IPS-NIHi11 (cell line): ENCODE measurements at places on chromosomes 1 and 21.

GRCh38 chr21:44011579-44012473, at the start of gene TRAPPC10:
Gene TRAPPC10, plus strand, starts transcription at chr21:44012309. Its CDS starts 185 bp downstream, at chr21:44012494.
- peak; percentile 91 for DNase-seq

DNA sequence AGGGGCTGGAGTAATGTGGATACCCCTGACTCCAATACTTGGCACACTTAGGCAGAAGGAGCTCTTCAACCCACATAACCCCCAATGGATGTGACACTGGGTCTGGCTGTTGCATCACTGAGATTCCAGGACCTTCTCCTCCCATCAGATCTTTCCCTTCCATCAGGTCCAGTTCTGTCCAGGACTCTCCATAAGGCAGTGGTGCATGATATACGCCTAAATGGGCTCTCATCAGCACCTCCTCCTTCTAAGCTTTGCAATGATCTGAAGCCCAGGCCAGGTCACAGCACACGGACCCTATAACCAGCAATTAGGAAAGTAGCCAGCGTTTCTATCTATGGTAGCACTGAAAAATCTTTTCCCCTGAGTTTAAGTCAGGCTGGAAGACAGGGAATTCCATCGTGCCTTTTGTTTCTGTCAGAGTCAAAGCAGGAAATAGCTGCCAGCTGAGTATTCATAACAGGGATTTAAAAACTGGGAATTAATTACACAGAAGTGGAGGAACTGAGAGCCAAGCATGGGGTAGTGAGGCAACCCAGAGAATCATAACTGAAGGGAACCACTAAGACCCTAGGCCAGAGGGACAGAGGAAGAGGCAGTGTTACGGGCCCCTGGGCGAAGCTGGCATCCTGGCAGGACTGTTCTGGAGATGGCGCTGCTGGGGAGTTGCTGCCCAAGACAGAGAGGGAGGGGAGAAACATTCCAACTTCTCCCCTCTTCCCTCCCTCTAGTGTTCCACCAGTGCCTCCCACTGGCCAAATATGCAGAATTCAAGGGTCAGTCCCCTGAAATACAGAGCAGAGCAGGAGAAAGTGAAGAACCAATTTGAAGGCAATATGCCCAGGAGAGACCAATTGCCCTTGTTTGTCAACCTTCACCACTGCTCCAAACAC, 37.5 kb upstream of the HOOK1 start:
- DNase-seq = no peak

DNA sequence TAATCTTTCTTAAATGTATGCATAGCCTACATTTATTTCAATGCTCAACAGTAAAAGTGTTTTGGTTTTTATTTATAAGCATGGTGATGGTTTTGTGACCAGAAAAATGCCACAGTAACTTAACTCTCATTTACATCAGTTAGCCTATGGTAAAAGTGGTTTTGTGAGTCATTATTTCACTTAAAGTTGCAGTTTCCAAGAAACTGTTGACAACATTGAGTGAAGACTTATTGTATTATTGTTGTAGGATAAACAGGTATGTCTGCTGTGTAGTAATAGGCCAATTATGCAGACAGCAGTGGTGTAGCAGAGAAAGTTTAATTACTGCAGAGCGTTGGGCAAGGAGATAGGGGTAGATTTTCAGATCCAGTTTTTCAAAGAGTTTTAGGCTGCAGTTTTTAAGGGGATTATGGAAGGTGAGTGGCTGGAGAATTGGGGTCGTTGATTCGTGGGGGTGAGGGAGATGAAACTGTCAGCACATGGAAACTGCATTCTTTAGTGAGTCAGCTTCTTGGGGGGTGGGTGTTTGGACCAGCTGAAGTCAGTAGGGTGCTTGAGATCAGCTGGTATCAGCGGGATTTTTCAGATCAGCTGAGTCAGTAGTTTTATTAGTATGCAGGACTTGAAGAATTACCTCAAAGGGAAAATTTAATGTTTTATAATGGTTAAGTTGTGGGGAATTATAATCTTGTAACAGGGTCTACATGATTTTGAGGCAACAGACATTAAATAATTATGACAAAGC, 168.7 kb upstream of the FMN2 start:
- no peak for DNase-seq

- peak; percentile 11 for DNase-seq
Measured at GRCh38 chr1:204616641-204617040, 68.9 kb downstream of the LRRN2 start.

DNA sequence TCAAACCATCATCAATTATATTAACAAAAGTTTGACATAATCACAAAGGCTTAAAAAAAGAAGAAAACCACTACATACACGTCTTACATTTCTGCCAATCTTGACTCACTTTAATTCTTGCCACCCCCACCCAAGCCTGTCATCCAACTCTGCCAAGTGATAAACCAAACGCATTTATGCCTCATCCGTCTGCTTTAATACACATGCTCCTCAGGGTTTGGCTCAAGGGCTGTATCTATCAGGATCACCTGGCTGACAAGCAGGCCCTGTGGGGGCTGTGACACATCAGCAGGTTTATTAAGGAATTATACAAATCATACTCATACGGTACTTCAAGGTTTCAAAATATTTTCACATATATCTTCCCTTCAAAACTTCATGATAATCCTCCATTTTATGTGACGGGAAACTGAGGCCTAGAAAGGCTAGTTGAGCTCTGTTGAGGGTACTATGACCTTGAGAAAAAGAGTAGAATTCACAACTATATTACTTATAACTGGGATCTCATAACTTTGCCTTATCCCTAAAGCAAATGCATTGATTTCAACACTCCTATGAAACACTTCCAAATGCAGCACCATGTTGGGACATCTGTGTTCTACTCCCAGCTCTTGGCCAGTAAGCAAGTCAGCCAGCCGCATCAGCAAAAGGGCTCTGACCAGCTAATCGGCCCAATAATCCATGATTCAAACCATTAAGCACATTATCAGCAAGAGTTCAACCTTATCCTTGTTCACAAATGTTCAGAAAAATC, 8.7 kb downstream of the SORT1 start:
- no peak for DNase-seq

- DNase-seq = no peak
Measured at GRCh38 chr1:9341301-9341845, 48.7 kb downstream of the SPSB1 start.

DNA sequence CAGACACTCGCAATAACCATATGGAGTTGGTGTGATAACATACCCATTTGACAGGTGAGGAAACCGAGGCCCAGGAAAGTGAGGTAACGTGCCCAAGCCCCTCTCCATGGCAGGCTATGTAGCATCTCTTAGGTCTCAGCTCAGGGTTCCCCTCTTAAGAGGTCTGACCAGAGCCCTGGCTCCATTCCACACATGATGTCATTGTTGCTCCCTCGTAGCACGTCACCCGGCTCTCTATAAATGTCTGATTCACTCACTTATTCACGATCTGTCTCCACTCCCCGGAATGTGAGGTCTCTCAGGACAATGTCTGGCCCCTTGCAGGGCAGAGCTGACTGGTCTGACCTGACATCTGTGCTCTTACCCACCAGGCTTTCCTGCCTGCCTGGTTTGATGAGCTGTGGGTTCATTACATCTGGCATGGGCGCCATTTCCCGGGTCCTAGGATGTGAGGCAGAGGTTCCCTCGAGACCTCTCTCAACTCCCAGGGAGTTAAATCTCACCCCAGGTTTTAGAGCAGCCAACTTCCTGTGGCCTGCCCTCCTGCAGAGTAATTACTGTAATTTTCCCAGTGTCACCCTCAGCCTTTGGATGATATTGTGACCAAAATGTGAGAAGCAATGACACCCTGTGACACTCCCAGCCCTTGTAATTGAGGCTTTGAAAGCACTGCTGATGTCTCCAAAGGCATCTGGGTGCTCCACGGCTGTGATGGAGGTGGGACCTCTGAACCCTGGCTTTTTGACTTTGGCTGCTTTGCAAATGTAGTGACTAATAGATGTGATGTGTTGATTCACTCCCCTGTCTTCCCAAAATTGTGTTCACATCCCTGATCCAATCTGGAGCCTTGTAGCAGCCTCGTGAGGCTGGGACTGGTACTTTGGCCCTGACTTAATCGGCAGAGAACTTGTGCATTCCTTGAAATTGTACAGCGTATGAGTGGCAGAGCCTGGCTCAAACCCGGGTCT, 10.6 kb downstream of the ACTL8 start:
- DNase-seq = no peak

GRCh38 chr1:76443217-76443616, 368.7 kb downstream of the ST6GALNAC3 start:
- no peak for DNase-seq

DNA sequence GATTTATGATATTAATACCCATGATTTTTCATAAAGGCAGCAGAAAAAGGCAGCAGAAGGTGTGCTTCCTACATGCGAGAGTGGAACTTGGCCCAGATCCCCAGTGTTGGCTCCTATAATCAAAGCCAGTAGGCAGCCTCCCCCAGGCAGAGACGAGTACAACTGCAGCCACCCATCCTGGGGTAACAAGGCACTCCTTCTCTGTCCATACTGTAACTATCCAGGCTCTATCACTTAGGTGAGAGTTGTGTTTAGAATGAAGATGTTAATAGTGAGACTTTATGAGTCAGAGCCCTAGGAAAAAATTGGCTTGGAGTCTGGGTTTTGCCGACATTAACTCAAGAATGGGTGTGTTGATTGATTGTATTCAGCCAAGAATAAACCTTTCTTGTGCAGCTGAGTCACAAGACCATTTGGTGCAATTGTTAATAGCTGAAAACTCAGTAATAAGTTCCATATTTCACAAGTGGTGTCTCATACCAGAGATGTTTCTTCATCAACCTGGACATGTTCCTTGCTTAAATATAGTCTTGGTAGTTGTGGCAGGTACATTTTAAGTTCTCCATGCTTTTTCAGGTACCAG, 322.3 kb downstream of the DUSP10 start:
- no peak for DNase-seq

GRCh38 chr1:6440198-6441126, 15.9 kb downstream of the ESPN start:
- DNase-seq = peak; percentile 80

GRCh38 chr1:24925082-24925779, 4.8 kb downstream of the RUNX3 start:
- DNase-seq = no peak

- DNase-seq = no peak
Measured at GRCh38 chr1:66278260-66279021, 255.5 kb upstream of the SGIP1 start.

DNA sequence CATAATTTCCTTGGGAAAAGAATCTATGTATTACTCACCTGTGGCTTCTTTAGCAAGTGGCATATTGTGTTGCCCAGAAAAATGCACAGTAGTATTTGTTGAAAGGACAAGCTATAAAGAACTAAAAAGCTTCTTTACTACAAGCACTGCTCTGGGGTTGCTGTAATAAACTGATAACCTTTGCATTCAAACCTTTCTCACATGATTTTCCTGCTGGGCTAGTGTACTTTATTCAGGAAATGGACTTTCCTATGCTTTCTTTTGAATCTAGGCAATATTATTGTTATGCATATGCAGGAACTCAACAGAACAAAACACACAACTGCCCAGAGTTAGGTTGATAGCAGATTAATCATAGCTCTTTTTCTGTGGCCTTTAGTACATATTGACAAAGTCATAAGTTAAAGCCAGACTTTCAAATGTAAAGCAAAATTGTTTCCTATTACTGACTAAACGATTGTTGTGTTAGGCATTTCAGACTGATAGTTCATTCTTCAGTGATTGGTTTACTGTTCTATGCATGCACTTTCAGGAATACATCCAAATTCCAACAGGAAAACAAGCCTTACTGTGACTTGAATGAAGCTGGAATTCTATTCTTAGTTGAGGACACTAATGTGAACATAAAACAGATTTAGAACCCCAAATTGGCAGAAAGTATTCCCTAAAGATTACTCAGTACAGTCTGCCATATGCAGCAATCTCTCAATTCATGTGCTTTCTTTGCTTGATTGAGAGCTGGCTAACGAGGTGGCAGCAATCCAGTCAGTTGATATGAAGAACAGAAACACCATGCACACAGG, 564.3 kb upstream of the NEGR1 start:
- DNase-seq = no peak

- DNase-seq = no peak
Measured at GRCh38 chr1:4166713-4167112, 266.6 kb upstream of the C1orf174 start.

DNA sequence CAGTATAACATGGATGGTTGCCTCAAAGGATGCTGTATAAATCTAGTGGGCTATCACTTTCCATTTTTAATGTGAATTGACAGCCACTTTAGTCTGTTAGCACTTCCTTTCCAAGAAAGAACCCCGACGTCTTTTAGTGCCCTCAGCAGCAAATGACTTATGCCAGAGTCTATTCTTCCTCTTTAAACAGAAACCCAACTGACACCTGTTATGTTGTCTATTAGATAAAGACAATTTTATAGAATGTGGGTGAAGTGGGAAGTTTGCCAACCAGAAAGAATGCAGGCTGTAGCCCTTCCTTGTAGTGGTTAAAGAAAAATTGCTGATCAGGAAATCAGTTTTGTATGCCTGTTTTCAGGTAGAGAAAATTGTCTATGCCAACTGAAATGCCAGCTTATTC, 344.9 kb downstream of the ZNF326 start:
- no peak for DNase-seq

DNA sequence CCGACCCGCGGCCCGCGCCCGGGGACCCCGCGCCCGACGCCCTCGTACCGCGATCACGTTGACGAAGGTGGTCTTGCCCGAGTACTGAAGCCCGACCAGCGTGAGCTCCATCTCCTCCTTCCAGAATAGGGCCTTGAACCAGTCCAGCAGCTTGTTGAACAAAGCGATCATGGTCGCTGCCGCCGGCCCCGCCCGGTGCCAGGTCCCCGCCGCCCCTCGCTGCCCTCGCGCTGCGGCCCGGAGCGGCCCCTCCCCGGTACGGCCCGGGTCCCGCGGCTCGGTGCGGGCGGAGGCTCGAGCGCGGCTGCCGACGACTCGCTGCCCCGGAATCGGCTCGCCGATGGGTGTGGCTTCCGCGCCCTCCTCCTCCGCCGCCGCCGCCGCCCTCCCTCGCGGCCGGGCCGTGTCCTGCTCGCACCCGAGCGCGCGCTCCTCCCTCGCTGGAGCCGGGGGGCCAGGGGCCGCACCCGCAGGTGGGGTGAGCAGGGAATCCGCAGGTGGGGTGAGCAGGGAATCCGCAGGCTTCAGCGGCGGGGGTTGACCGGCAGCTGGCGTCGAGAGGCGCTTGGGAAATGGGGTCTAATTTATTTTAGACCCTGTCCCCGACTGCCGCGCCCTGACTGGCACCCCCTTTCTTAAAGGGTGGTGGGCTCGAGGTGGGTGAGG, at the start of gene ARL8A:
ARL8A (minus strand) TSS at position 336 of the 666 bp plus-strand sequence; CDS start at position 171, 165 bp downstream.
- DNase-seq = peak; percentile 89

- no peak for DNase-seq
Measured at GRCh38 chr1:85124091-85124490, 75.8 kb upstream of the MCOLN3 start.

GRCh38 chr21:16713331-16714117, 799.3 kb upstream of the CXADR start:
- no peak for DNase-seq

GRCh38 chr1:114207635-114208034, 54.0 kb upstream of the SYT6 start:
- no peak for DNase-seq
